ENCODE measurements at places on chromosomes 2 and 18.

DNA sequence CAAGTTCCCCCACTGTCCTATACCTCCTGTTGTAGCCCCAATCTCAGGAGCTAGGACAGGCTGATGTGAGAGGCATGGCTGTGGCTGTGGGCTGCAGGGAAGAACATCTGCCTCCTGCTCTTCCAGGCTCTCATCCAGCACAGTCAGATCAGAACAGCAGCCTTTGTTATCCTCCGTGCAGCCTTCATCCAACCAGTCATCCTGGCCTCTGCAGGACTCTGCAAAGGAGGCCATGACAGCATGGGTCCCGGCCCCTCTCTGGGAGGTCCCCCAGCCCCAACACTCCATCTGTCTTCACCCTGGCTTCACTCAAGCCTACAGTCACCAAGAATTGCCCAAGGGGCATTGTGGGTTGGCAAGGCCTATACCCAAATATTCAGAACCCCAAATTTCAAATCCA is 223.2 kb upstream of the COPS8 start:
- peak; percentile 58 for DNase-seq

GRCh38 chr2:26876260-26876659 is 28.3 kb downstream of the DPYSL5 start:
- no peak for DNase-seq

DNA sequence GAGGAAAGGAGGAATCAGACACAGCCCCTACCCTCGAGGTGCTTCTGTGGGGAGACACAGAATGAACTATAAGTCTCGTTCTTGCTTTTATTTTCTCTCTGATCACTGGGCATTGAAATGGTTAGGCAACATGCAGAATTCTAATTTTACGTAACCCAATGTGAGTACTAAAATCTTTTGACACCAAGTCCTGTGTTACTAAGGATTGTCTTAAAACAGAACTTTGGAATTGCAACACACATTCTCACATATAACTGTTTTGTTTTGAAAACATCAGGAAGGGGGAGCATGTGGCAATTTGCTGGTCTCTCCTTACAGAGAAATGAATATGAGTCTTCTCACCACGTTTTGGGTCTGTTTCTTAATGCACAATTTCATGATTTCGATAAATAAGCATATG is 23.6 kb upstream of the SULT1C4 start:
- no peak for DNase-seq

DNA sequence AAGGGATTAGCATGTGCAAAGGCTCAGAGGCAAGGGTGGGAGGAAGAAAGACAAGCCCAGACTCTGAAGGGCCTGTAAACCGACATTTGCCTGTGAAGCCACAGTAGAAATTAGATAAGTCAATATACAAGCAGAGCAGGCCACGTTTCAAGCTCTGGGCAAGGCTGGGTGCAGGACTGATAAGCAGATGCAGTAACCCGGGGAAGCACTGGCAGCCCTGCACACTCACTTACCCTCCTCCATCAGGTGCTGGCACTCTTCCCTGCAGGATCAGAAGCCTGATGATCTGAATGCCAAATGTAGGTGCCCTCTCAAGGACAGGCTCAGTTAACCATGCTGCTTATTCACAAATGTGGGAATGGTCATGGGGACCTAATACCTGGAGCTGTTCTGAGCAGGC is 46.3 kb upstream of the RAB12 start:
- no peak for DNase-seq

- no peak for DNase-seq
These were observed 52.5 kb upstream of the SLC14A2 start for GRCh38 chr18:45562567-45563479.

All from fibroblast of skin of right biceps (primary cell).